ENCODE measurements at places on chromosomes 2 and 18. TPM values are rescaled to one million over a fixed set of nuclear protein-coding genes. Genes with fewer than 3 reads are reported as not detected.

The TRIB2 gene
- 14.3 TPM for total RNA-seq

DNA sequence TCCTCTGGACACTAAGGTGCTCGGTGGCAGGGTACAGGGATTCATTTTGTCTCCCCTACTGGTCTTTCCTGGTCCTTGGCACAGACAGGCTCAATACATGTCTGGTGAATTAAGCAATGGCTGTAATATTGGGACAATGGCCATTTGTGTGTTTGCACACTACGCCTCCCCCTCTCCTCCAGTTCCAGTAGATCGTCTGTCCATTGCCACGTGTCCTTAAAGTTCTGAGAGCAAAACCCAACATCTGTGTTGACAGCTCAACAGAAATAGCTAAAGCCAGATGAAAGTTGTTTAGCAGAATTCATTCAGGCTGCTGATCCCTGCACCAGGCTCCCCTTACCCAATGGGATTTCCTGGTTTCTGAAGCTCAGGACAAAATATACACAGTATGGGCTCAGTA is 9.0 kb upstream of the FABP1 start:
- no peak overlapping the region for H3K27ac ChIP-seq
- H3K4me1 ChIP-seq: no peaks in the 10 kb centered on the region
- no peak for DNase-seq
- peaks cover 32% of the 10 kb centered on the region for H3K27me3 ChIP-seq

DNA sequence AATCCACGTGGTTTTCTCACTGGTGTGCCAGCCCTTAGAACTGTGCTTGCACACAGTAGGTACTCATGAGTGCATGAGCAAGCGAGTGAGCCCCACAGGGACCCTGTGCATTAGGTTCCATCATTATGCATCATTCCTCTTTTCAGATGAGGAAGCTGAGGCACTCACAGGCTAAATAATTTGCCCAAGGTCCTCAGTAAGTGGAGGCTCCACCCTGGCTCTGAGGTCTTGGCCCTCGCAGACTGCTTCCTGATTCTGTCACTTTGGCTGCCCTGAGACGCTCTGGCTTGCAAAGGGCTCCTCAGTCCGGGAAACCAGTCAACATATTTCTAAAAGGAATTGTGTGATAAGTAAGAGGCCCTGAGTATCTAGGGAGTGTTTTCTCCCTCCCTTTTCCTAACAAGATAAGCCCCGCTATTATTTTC is 71.7 kb downstream of the IL1R2 start:
- no peaks in the 10 kb centered on the region for H3K27me3 ChIP-seq
- no peak overlapping the region for H3K4me3 ChIP-seq
- peaks cover 5% of the 10 kb centered on the region for H3K36me3 ChIP-seq
- H3K4me1 ChIP-seq: peaks cover 34% of the 10 kb centered on the region

GRCh38 chr2:231514951-231515297 is 15.3 kb downstream of the NMUR1 start:
- no peaks in the 10 kb centered on the region for H3K36me3 ChIP-seq
- H3K4me3 ChIP-seq: peak overlapping the region; percentile 83
- peaks cover 29% of the 10 kb centered on the region for H3K4me1 ChIP-seq
- no peak for DNase-seq

Data from activated CD8-positive, alpha-beta memory T cell treated with anti-CD3 and anti-CD28 coated beads, Interleukin-2, amount 10 ng/mL, durations not matched to agents 7 days and 5 days (primary cell).